GM12878 (cell line): ENCODE measurements at places on chromosomes 5 and 9. TPM values are rescaled to one million over a fixed set of nuclear protein-coding genes. Genes with fewer than 3 reads are reported as not detected.

The ENTPD2 gene
- polyA plus RNA-seq: 1.3 and 1.5 TPM in 2 replicates

The FOXD4L3 gene
- polyA plus RNA-seq: not detected in 2 replicates

The PCDHA10 gene
- polyA plus RNA-seq: 0.04 TPM in 1 of 2 replicates, not detected in the other

The ADAMTS19 gene
- polyA plus RNA-seq: not detected in 2 replicates

The WNK2 gene
- 0.01 TPM in 1 of 2 replicates, not detected in the other for polyA plus RNA-seq

The FAM169A gene
- polyA plus RNA-seq: 4.9 and 5.3 TPM in 2 replicates

The CTXN3 gene
- not detected in 2 replicates for polyA plus RNA-seq

The DCTN3 gene
- polyA plus RNA-seq: 111 and 120 TPM in 2 replicates

The PLPP6 gene
- 8.8 and 11.3 TPM in 2 replicates for polyA plus RNA-seq

The CAMK2A gene
- not detected in 2 replicates for polyA plus RNA-seq
